T-helper 9 cell (primary cell): ENCODE measurements at places on chromosomes 5 and 9.

DNA sequence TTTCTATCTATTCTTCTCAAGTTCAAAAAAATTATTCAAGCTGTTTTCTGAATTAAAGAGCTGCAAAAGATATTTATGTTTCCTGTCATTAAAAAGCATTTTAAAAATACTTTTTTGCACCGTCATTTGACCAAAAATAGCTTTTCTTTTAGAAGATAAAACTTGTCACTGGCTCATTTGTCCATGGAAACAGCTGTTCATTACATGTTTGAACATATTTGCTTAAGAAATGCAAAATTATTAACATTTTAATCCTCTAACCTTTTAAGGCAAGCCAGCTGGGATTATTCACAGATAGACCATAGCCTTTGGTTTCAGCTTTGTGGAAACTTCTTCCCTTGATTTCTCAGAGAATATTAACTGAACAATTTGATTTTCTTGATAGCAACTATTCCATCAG lies 393.9 kb downstream of the TUSC1 start:
- no peak for DNase-seq

- DNase-seq: no peak
Observed at GRCh38 chr5:145811834-145812625, 23.1 kb downstream of the PRELID2 start.

DNA sequence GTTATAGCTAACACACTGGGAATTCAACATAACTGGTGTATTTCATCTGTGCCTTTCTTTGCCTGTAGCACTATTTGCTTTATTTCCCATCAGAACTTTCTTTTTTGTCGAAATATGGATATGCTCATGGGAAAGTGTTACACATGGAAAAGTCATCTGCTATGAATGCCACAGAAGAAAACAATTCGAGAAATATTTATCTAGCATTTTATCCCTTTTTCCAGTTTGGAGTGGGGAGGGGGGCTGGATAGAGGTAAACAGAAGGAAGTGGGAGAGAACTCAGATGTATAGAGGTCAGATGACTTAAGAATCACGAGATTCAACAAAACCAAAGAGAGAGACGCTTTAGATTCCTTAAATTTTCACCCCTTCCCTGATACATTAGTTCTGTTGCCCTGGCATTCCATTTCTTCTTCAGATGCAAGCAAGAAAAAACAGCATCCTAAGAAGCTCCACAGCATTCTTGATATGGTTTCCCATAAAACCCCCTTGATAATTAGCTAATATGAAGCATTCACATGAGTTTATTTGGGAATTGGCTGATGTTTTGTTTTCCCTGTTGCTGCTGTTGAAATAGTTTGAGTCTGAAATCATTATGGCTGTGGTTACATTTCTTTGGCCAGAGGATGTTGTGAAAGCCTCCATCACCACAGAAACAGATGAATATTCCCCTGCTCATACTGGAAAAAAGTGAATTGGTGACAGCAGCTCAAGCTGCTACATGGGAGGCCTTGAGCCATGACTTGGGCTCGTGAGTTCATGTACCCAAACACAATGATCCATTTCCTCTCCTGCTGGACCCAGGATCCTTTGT lies 335.8 kb upstream of the DAB2 start:
- no peak for DNase-seq

GRCh38 chr5:1103505-1104326 lies 8.1 kb downstream of the SLC12A7 start:
- no peak for DNase-seq

DNA sequence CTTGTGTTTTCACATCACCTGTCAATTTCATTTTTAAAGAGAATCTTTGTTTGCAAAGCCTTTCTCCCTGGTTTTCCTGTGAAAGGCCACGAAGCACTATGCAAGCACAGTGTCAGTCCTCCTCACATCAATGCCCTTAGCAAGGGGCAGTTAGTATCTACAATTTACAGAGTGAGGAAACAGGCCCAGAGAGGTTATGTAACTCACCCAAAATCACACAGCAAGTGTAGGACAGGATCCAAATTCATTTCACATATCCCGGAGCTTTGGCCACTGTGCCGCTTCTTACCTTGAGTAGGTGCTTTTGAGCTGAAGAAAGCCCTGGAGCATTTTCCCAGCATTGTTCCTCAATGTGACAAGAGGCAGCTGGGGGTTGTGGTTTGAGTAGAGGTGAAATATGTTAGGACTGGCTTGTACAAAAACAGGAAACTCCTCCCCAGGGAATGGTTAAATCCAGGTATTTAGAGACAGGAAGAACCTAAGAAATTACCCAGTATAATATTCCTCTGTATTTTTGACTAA lies 283.8 kb downstream of the NTRK2 start:
- DNase-seq: no peak

GRCh38 chr5:73827106-73827450 lies 201.1 kb downstream of the ARHGEF28 start:
- DNase-seq: no peak

GRCh38 chr5:150674341-150674821 lies 13.3 kb downstream of the MYOZ3 start:
- no peak for DNase-seq

DNA sequence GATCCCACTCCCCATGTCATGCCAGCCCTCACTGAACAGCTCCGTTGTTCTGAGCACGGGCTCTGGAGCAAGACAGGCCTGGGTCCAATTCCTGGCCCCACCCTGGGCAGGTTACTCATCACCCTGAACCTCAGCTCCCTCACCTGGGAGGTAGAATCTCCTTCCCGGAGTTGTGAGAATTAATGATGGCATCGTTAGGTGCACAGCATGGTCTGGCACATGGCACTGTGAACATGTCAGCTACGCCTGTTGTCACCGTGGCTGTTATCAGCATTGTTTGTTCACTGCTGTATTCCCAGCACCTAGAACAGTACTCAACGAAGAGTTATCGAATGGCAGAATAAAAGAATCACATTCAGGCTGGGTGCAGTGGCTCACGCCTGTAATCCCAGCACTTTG lies 43.0 kb downstream of the LRSAM1 start:
- no peak for DNase-seq

GRCh38 chr5:180235077-180235476 lies 26.1 kb upstream of the RASGEF1C start:
- DNase-seq: no peak

GRCh38 chr9:121383715-121384114 lies 13.7 kb upstream of the STOM start:
- no peak for DNase-seq

DNA sequence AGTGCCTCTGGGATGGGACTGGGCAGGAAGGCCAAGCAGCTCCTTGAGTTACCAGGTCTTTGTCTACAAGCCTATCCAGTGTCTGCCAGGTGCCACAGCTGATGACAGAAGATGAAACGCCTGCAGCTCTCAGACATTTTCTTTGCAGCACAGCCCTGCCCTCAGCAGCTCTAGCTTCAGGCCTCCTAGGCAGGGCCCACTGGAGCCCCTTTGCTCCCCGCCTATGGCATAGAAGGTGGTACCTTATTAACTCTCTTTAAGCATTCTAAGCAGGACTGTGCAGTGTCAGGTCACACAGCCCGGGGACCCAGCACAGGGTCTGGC lies 1.3 kb upstream of the SKP1 start:
- DNase-seq: no peak

DNA sequence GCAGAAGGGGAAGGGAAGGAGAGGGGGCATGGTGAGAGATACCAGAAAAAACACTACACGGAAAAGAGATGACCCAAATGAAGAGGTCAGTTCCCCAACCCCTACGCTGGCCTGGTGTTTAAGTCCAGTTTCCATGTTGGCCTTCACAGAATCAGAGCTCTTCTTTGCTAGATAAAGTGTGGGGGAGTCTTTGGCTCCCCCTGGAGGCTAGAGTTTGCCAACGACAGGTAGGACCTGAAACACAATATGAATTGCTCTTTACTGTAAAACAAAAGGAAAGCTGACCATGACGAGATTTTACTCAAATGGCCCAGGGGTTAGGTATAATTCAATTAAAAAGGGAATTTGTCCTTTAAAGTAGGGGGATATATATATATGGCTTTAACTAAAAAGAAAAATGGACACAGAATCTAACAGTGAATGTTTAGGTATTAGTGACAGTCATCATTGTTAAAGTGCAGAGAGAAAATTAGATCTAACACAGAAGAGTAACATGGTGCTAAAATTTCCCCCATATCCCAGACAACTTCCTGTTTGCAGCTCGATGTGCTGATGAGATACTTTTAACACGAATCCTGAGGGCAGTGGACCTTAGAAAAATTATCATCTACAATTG lies 92.0 kb downstream of the SV2C start:
- DNase-seq: peak; percentile 34
